ENCODE measurements at places on chromosomes 7 and 10. TPM values are rescaled to one million over a fixed set of nuclear protein-coding genes. Genes with fewer than 3 reads are reported as not detected.

DNA sequence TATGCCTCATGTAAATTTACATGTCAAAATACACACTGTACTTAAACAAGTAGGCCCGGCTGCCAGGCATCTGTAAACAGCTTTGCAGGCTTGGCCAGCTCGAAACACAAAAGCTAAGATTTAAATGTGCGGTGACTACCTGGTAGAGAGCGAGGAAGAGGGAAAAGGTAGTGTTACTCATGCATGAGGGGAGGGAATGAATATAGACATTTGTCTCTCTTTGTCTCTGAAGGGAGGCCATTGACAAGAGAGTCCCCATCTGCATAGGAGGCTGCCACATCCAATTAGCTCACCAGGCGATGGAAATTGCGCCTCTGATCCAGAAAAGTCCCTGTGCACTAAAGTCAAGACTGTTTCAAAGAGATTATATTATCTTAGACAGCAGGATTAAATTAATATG is 535.8 kb downstream of the PTPRN2 start:
- no peak for DNase-seq

The CTAGE15 gene
- total RNA-seq: not detected

The NEURL1 gene
- total RNA-seq: 0.05 TPM

DNA sequence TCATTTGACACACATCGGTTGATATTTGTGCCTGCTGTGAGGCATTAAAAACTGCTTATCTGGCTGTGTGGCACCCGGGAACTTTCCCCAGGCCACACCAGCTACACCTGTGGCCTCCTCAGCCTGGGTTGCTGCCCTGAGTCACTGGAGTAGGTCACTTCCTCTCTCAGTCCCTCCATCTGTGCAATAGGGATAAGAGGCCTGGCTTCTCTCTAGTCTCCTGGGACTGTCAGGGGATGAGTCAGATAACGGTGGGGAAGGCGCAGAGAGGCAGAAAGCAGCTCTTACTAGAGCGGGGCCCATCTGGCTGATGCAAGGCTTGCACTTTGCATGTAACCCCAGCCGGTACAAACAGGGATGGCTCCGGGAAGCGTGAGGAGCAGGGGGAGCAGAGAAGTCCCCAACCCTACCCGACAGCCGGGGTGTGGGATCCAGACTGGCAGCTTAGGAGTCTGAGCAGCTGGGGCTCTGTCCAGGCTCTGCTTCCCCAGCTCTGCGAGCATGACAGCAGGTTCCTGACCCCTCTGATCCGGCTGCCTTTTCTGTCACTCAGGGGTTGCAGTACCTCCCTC is 34.0 kb downstream of the DNAJB12 start:
- peak; percentile 81 for DNase-seq

GRCh38 chr10:45063591-45064231 is 63.0 kb downstream of the ZNF22 start:
- DNase-seq: no peak

The GRID1 gene
- total RNA-seq: 1.3 TPM

DNA sequence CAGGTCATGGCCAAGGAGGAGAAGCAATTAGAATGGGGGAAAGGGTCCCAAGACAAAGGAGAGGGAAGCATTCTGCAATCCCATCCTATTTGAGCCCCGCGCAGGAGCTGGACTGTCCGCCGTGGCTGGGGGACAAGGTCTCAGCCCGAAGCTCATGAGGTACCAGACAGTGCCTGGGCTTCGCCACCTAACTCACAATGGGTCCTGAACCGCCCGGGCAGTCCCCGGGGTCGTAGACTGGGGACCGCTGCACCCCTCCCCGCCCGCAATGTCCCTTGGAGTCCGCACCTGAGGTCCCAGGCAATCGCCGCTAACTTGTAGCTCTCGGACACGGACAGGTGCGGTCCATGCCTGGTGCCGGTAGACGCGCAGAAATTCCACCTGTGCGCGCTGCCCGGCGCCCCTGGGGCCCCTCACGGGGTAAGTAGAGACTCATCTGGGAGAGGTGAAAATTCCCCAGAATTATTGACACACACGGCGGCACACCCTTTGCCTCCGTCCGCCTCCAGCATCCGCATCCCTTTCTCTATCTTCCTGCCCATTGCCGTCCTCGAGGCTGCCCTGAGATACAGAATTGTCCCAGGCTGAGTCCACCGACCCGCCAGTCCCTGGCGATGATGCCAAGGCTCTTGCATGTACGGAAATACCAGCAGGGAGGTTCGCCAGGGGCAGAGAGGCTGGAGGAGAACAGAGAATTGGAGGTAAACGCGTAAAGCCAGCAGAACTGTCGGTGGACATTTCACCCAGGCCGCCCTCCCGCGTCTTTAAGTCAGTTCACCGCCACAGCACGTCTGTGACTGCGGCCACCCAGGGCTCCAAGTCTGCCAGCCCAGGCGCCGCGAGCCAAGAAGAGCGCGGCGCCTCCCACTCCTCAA is 1.8 kb downstream of the CHRM2 start:
- DNase-seq: peak; percentile 71

- DNase-seq: no peak
These were observed 32.8 kb downstream of the CPED1 start for GRCh38 chr7:121020989-121021969.

The ZNF33A gene
- 21.2 TPM for total RNA-seq
